Fibroblast of skin of back (primary cell): ENCODE measurements at places on chromosomes 7 and 10.
A peak's percentile ranks its signal among the peaks of the same experiment; 100 is the strongest.

GRCh38 chr10:129024046-129024445 is 443.0 kb upstream of the MGMT start:
- DNase-seq: no peak

DNA sequence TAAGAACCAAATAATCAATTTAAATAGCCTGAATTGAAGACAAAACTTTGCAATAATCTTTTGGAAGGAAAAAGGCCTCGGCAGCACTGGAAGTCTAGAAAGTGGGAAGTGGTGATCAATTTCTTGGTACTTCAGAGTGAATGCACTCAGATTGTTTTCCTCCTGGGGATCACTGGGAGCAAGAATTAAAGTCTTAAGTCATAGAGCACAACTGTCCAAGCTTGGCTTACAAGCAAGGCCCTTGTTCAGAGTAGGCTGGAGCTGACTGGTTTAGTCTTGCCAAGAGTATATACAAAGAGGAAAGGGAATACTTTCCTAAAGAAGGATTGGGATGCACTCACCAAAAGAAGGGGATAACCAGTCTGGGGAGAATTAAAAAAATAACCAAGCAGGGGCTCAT is 637.1 kb downstream of the CCSER2 start:
- no peak for DNase-seq

- peak; percentile 20 for DNase-seq
Measured at GRCh38 chr7:117053432-117053831, 100.1 kb downstream of the ST7 start.

- DNase-seq: peak; percentile 36
Measured at GRCh38 chr10:102347236-102347828, 48.2 kb upstream of the NFKB2 start.

- no peak for DNase-seq
Measured at GRCh38 chr7:142602756-142603155, 146.5 kb upstream of the PRSS1 start.

- DNase-seq: peak; percentile 45
Measured at GRCh38 chr7:139675127-139676125, 102.4 kb downstream of the HIPK2 start.

GRCh38 chr10:78755063-78755701 is 313.6 kb upstream of the ZMIZ1 start:
- DNase-seq: peak; percentile 46

DNA sequence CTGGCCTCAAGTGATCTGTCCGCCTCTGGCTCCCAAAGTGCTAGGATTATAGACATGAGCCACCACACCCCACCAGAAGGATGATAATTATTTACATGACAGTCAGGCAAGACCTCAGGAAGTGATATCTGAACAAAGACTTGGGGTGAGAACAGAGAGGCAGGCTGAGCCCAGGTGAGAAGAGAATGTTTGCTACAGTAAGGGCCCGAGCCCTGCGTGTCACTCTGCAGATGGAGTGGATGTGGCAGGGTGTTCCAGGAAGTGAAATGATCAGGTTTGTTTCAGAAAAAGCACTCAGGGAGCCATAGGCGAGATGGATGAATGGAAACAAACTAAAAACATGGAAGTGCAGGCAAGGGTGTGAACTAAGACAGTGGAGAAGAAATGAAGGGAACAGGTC is 22.2 kb downstream of the SFMBT2 start:
- DNase-seq: no peak

DNA sequence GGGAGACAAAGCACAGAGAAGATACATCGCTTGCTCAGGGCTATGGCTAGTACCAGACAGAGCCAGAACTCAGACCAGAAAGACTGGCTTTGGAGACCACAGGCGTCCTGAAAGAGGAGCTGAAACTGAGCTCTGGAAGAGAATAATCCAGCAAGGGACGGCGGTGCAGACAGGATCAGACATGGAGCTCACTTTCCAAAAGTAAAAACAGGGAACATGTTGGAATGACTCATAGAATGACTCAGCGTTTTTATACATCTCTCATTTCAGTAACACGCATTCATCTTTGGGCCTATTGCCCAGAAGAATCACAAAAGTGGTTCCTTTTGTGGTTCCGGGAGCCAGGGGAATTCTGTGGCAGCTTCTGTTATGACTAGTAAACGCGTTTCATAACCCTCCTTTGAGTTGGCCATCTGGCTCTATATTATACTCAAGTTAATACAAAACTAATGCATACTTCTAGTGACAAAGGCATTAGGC is 37.2 kb downstream of the PLEKHS1 start:
- DNase-seq: peak; percentile 95

DNA sequence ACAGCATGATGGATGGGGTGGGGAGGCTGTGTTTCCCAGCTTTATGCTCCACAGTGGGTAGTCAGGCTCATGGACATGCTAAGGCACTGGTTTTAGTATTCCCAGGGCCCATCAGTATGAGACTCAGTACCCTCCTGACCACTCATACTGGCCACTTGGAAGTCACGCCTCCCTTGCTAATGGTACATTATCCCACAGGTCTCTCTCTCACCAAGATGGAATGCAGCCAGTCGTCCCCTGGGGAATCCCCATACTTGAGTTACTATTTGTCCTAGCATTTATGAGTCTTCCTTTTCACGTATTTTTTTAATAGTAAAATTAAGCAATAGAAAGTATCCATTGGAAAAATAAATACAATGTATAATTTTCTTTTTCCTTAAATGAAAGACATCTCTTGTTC is 80.6 kb upstream of the TBX20 start:
- DNase-seq: peak; percentile 53

DNA sequence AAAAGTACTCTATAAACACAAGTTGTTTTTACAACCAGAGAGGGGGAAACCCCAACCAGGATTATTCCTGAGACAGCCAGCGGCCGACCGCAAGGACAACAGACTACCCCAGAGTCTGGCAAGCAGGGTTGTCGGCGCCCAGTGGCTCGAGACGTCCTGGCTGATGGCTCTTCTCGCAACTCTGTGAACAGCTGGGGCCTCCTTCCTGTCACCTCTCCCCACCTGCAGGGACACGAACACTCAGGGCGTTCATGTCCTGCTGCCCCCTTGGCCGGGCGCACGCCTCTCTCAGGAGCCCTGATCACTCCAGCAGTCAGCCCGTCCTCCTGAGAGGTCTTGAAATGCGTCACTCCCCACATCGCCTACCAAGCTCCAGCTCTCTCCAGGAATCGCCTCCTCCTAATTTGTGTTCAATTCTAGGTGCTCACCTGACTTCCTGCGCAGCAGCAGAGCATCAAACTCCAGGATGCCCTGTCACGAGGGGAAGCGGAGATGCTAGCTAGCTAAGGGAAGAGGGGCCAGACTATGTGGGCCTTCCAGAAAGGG is 66.4 kb upstream of the TNRC18 start:
- DNase-seq: peak; percentile 41

DNA sequence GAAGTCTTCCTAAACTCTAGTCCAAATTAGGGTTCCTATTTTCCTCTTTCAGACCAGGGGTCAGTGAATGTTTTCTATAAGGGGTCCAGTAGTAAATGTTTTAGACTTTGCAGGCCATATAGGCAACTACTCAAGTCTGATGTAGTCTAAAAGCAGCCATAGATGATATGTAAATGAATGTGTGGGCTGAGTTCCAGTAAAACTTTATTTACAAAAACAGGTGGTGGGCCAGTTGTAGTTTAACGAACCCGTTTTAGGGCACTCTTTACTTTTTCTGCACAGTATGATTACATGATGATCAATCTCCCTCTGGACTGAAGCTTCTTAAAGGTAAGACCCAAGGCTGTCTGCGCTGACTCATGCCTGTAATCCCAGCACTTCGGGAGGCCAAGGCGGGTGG is 243.6 kb downstream of the CAMK1D start:
- DNase-seq: no peak

DNA sequence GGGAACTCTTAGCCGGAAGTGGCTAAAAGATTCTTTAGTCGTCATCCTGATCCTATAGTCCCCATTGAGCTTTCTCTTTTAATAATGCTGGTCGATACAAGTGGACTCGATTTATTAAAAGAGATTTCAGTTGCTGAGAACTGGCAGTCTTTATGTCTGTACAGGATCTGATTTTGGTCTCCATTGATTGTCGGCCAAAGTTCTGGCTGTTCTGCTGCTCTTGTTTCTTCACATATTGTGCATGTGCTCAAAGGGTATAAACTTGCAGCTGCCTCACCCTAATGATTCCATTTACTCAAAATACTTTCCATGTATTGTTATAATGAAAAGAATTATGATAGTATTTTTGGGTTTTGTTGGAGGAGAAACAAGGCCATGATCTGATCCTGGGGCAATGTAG is 100.7 kb upstream of the CTTNBP2 start:
- no peak for DNase-seq

- no peak for DNase-seq
Measured at GRCh38 chr10:125023862-125024496, 82.1 kb downstream of the ZRANB1 start.

DNA sequence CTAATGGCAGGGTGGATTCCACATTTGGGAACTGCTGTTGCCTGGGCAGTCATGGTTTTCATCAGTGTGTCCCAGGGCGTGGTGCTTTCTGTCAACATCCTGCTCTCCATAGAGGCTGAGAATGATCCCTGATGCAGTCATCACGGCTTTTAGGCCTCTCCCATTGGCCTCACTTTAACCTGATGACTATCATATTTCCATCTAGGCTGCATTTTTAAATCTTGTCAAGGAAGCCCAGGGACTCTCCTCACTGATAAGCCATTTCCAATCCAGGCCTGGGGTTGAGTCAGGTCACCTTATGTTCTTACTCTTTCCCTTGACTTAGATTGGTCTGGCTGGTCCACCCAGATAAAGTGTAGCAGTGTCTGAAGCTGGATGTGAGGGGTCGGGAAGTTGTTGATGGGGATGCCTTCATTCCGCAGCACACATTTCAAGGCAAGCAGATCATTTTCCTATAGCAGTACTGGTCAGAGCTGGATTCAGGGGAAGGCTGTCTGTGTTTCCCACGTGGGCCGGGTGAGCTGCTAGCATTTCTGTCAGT is 177.0 kb downstream of the AUTS2 start:
- peak; percentile 86 for DNase-seq

GRCh38 chr10:3765146-3765545 is 19.9 kb downstream of the KLF6 start:
- peak; percentile 35 for DNase-seq

GRCh38 chr7:18570441-18570840 is 74.9 kb downstream of the HDAC9 start:
- no peak for DNase-seq

GRCh38 chr10:65346466-65346865 is 1579.4 kb upstream of the LRRTM3 start:
- no peak for DNase-seq

- peak; percentile 61 for DNase-seq
Measured at GRCh38 chr10:132520177-132520811, 17.3 kb upstream of the INPP5A start.

GRCh38 chr7:99827040-99827778 is 604 bp upstream of the CYP3A43 start:
- DNase-seq: no peak

DNA sequence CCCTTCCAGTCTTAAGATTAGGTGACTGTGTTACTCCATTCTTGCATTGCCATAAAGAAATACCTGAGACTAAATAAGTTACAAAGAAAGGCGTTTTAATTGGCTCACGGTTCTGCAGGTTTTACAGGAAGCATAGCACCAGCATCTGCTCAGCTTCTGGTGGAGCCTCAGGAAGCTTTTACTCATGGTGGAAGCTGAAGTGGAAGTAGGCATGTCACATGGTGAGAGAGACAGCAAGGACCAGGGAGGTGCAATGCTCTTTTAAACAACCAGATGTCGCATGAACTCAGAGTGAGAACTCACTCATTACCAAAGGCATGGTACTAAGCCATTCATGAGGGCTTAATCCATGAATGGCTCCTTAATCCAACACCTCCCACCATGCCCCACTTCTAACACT is 34.0 kb upstream of the TMEM273 start:
- DNase-seq: no peak

DNA sequence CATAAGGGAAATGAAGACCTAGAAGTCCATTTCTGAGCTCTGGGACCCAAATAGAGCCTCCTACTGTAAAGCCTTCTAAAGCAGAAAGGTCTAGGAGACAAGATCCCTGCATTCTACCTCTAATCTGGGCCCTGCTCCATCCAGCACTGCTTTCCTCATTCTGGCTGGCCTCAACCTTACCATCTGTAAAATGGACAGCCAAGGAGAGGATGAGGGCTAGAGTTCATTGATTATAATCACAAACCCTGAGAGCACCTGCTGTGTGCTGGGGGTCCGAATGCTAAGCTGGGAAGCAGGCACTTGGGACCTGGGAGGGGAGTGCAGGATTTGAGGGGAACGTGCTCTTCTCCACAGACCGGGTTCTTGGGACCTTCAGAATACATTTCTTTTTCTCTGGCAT is 454.0 kb upstream of the ZMIZ1 start:
- no peak for DNase-seq

GRCh38 chr10:131771634-131772358 is 129.0 kb upstream of the PPP2R2D start:
- no peak for DNase-seq

DNA sequence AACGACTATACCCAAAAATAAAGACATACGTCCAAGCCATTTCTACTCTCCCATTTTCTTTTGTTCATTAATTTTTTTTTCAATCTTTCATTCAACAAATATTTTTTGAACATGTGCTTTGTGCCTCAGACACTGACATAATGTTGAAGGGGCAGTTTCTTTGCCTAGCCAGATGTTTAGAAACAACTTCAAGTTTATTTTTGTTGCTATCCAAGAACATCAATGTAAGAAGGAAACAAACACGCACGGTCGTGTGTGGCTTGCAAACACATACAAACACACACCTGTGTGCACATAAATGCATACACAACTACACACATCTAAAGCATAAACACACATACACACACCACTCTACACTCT is 39.9 kb downstream of the BTBD16 start:
- DNase-seq: no peak

- DNase-seq: peak; percentile 96
Measured at GRCh38 chr10:6778992-6779701, 199.1 kb upstream of the PRKCQ start.

DNA sequence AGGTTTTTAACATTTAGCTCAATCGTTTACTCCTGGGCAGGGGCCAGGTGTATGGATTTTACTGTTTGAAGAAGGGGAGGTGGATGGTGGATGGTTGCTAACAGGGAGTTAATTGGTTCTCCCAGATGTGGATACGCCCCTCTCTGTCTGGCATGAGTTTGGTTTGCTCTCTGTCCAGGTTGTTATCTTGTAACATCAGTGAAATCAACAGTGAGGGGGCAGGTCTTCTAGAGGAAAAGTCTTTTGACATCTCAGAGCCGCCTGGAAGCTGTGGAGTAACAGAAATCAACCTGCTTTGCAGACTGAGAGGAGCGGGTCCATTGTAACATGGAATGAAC is 243.4 kb downstream of the MGMT start:
- no peak for DNase-seq

- DNase-seq: no peak
Measured at GRCh38 chr10:106765241-106765754, 399.2 kb downstream of the SORCS1 start.
